Right ventricle myocardium superior (tissue), 1 donor: ENCODE measurements at places on chromosomes 12 and 14.

- DNase-seq: peak; percentile 94
Measured at GRCh38 chr12:132956011-132956788, at the start of gene ZNF605. Gene ZNF605, minus strand, starts transcription at chr12:132956306. Its CDS starts 10,671 bp downstream, at chr12:132945635.

DNA sequence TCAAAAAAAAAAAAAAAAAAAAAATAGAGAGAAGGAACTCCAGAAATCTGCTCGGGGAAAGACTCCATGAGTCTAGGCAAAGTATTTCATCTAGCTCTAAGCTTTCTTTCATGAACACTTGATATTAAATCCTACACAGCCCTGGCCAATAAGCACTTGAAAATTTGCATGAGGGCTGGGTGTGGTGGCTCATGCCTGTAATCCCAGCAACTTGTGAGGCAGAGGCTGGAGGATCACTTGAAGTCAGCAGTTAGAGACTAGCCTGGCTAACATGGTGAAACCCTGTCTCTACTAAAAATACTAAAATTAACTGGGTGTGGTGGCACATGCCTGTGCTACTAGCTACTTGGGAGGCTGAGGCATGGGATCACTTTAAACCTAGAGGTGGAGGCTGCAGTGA is 13.1 kb upstream of the METAP2 start:
- no peak for DNase-seq

DNA sequence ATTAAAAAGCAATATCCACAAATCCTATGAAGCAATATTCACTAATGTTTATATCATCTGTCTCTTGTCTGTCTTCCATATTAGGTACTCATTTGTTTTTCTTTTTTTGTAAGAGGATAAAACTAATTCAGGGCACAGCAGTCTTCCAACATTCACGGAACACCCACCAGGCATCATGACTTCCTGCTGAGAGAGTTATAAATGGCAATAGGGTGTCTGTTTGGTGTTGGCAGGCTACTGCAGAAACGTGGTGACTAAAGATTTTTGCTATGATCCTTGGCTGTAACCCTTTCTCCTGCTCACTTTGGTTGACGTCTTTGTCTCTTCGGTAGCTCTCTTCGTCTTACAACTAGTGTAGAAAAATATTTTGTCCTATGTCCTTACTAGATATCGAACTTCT is 860.6 kb upstream of the MGAT4C start:
- no peak for DNase-seq

DNA sequence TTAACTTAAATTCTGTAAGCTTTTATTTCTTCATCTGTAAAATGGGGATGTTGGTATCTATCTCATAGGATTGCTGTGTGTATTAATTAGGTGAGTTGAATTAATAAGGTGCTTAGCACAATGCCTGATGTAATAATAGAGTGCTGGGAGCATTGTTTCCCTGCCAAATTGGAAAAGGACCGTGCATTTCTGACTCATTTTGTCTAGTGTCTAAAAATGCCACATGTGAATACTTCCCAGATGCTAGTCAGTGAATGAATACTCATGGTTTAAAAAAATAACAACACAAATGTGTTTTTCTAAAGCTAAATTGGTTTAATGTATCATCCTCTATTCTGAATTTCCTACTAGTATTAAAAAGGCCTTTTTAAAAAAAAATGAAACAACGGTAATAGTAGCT is 45.4 kb upstream of the NEDD1 start:
- DNase-seq: no peak

GRCh38 chr12:100472325-100472724 is 1.3 kb upstream of the NR1H4 start:
- DNase-seq: no peak

- DNase-seq: no peak
Measured at GRCh38 chr12:120439646-120440247, 1.8 kb downstream of the COX6A1 start.
